ENCODE measurements at places on chromosomes 13 and 19.

DNA sequence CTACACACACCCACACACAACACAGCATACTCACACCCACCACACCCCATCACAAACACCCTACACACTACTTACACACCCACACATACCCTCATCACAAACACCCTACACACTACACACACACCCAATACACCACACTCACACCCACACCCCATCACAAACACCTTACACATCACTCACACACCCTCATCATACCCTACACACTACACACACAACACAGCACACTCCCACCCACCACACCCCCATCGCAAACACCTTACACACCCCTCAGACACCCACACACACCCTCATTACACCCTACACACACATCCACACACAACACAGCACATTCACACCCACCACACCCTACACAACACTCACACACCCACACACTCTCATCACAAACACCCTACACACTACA is 15.8 kb downstream of the PEPD start:
- no peak for DNase-seq

DNA sequence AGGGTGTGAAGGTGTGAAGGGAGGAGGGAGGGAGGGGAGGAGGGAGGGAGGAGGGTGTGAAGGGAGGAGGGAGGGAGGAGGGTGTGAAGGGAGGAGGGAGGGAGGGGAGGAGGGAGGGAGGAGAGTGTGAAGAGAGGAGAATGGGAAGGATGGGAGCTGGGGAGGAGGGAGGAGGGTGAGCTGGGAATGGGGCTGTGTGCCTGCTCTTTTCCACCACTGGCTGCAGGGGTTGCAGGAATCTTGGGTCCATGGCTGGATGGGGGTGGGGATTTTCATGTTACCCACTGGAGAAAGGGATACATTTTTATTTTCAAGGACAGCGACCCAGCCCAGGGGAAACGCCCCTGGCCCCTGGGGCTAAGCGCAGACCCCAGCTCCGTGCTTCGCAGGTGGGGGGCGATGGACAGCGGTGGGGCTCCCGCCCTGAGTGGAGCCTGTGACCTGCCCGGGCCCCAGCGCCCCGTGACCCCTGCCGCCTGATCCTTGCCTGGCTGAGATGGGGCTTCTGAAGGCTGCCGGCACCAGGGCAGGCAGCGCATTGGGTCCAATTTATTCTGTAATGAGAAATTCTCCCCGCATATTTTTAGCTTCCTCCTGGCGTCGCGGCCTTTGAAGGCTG is 3.0 kb upstream of the EFNA2 start:
- no peak for DNase-seq

DNA sequence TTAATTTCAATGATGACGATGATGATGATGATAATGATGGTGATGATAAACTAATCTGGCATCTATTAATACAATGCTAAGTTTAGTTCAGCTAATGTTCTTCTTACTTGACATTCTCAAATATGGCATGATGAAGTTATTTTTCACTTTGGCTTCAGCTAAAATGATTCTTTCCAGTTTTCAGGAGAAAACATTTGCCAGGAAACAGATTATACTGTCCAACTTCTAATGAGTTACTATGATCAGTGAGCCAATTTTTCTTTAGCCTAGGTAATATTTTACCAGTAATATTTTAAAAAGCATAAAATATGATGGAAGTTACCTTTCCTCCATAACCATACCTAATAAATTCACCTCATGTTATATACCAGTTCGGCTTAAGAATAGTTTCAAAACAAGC is 245.7 kb upstream of the CSNK1A1L start:
- DNase-seq, result no peak

- DNase-seq, result no peak
Observed at GRCh38 chr19:1584500-1585242, 8.0 kb downstream of the MBD3 start.

GRCh38 chr19:49918089-49918488 is 10.9 kb upstream of the ATF5 start:
- DNase-seq, result no peak

- DNase-seq, result no peak
Observed at GRCh38 chr13:79079351-79079839, 326.7 kb downstream of the RBM26 start.

GRCh38 chr19:1327125-1327524 is 41.5 kb downstream of the EFNA2 start:
- DNase-seq, result no peak

GRCh38 chr13:70529652-70530051 is 421.4 kb upstream of the KLHL1 start:
- DNase-seq, result no peak

Data from vagina (tissue), 2 donors.